Activated CD4-positive, alpha-beta T cell treated with anti-CD3 and anti-CD28 coated beads, Interleukin-2, amount 50 U/mL, for 16 hours (primary cell): ENCODE measurements at places on chromosomes 12 and 14.

DNA sequence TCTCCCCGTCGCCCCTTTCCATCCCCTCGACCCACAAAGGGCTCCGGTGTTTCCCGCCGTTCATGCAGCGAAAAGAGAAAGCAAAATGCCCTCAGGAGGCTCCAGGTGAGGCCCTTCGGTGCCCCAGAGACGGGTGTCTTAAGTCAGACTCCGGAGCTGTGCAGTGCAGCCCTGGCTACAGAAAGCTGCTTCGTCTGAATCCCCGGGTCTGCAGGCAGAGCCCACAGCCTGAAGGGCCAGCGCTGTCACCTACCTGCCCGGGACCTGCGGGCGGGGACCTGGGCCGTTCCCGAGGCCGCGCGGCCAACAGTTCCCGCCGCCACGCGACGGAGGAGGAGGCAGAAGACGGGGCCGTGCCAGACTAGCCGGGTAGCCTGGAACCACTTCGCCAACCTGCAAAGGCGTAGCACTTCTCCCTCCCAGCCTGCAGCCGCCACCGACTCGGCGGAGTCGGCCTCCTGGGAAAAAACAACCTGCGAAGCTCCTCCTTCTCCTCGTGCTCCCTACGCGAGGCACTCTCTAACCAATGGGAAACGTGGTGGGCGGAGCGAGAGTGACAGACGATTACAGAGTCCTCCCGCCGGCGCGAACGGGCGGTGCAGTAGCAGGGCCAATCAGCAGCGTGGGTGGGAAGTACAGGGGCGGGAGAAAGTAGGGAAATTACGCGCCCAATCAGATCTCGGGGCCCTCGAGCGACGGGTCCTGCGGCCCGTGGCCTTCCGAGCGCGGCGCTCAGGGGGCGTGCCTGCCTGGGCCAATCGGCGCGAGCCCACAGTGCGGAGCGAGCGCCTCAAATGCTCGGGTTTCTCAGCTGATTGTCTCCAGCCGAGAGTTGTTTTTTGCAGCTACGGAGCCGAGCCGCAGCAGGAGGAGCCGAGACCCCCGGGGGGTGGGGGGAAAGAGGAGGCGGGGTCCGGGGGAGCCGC, at the start of the genes GPR137C and TXNDC16:
TSS of gene GPR137C (plus strand) at position 774 of the 926 bp plus-strand sequence. CDS start 312 bp downstream, outside the sequence.
TSS of gene TXNDC16 (minus strand) at position 443 of the 926 bp plus-strand sequence. CDS start 8,948 bp downstream, outside the sequence.
- peak; percentile 99 for DNase-seq

GRCh38 chr14:38718519-38718918, 384.5 kb downstream of the SEC23A start:
- DNase-seq = no peak

DNA sequence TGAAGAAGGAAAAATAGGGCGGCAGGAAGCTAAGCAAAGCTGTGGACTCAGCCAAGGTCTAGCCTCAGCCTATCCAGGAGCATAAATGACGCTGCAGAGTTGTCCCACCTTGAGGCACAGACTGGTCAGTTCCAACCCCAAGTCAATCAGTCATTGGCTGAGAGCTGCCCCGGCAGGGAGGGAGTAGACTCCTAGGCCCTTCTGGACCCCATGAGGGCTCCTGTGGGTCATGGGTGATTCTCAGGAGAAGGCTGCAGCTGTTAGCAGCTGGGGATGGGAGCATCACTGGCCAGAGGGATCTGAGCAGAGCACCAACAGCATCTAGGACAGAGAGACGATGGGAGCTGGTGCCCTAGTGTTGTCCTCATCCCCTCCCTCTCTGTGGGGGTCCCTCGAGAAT, 51.8 kb upstream of the ESRRB start:
- no peak for DNase-seq

DNA sequence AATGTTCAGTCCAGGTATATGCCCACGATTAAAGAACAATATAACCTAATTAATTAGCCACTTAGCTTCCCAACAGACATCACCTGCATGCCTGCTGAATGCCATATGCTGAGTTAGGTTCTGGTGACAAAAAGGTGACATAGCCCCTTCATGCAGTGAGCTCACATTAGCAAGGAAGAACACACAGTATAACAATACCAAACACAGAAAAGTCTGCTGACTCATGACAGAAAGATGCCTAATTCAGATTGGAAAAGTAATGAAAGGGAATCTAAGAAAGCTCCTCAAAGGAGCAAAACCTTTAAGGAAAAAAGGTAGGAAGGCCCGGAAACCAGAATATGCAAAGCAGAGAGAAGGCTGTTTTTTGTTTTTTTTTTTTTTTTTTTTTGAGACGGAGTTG, 59.0 kb downstream of the FERMT2 start:
- DNase-seq = no peak

- DNase-seq = no peak
Measured at GRCh38 chr12:82174383-82174782, 183.8 kb downstream of the CCDC59 start.

DNA sequence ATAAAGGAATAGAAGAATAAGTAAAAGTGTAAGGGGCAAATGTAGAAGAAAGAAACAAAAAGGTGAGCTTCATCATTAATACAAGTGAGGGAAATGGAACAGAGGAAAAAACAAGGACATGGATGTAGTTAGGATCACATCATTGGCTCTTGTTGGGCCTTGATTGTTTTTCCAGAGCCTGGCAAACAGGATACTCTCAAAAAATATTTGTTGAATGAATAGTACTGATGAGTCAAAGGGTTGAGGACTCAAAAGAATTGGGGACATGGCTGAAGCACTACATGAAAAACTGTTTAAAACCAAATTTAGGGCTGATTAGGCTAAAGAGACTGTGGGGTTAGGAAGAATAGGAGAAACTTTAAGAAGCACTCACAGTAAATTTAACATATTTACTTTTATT, 11.4 kb upstream of the SRP54 start:
- DNase-seq = no peak

DNA sequence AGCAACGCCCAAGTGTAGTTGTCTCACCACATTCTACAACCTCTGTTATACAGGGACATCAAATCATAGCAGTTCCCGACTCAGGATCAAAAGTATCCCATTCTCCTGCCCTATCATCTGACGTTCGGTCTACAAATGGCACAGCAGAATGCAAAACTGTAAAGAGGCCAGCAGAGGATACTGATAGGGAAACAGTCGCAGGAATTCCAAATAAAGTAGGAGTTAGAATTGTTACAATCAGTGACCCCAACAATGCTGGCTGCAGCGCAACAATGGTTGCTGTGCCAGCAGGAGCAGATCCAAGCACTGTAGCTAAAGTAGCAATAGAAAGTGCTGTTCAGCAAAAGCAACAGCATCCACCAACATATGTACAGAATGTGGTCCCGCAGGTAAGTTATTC, 123.0 kb downstream of the ARID2 start:
- DNase-seq = no peak

DNA sequence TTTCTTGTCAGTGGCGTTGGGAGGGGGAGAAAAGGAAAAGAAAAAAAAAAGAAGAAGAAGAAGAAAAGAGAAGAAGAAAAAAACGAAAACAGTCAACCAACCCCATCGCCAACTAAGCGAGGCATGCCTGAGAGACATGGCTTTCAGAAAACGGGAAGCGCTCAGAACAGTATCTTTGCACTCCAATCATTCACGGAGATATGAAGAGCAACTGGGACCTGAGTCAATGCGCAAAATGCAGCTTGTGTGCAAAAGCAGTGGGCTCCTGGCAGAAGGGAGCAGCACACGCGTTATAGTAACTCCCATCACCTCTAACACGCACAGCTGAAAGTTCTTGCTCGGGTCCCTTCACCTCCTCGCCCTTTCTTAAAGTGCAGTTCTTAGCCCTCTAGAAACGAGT, 1.9 kb downstream of the ASCL1 start:
- DNase-seq = no peak

- no peak for DNase-seq
Measured at GRCh38 chr12:122937622-122938091, 28.6 kb downstream of the ABCB9 start.

GRCh38 chr14:35678403-35679028, 130.6 kb downstream of the RALGAPA1 start:
- no peak for DNase-seq

DNA sequence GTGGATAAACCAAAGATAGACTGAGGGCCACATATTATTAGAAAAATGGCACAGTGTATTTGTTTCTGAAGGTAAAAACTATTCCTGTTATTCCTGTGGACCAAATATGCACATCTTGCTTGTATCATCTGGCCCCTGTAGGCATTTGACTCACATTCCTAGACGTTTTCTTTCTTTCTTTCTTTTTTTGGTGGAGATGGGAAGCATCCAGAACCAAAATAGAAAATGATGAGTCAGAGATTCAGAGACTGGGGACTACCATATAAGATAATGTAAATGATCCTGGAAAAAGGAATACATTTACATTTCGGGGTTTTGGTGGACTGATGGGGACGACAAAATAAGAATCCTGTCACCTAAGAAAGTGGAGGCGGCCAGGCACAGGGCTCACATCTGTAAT, 24.2 kb downstream of the TRIM9 start:
- DNase-seq = no peak

- no peak for DNase-seq
Measured at GRCh38 chr14:103562179-103562428, 353 bp downstream of the BAG5 start.

GRCh38 chr14:32382704-32383103, 53.6 kb downstream of the AKAP6 start:
- no peak for DNase-seq

GRCh38 chr12:1809591-1810190, 10.7 kb upstream of the LRTM2 start:
- DNase-seq = no peak

DNA sequence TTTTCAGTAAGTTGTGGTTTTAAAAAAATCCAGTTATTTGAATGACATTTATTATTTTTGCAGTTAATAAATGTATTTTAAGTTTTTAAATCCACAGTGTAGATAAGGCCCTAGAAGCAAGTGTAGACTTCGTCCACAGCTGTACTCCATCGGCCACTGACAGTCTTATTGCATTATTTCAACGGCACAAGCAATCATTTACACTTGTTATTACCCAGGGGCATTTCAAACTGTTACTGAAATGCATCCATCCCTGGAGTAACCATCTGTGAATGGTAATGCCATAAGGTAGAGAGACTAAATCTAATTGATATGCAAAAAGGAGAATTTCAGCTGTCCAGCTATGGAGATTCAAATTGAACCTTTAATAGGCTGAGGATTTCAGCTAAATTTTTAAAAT, 48.4 kb downstream of the BICD1 start:
- DNase-seq = no peak

DNA sequence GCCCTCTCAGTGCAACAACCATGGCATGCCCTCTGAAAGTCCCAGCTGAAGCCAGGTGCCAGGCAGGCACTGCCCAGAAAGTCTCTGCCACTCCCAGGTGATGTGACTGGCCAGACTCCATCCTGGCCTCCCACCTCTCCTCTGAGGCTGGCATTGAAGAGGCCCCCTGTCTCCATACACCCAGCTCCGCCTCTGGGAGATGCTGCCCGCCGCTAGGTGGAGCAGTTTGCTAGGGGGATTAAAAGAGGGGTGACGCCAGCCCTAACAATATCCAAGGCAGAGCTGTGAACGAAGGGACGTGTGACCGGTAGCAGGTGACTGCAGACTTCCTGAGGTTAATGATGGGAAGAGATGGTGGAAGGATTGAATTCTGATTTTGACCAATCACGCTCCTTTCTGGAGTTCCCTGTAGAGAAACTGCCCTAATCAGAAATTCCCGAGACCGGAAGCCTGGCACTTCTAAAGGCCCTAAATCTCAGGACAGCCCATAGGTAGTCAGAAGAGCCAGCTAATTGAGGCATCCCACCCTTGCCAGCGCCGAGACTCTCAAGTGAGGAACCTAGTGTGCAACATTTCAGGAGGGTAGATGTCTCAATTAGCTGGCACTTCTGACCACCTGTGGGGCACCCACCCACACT, 8.3 kb upstream of the PLEK2 start:
- peak; percentile 48 for DNase-seq

GRCh38 chr12:26746121-26746714, 86.8 kb downstream of the ITPR2 start:
- peak; percentile 23 for DNase-seq

GRCh38 chr12:113812411-113813228, 153.5 kb downstream of the RBM19 start:
- DNase-seq = no peak

- no peak for DNase-seq
Measured at GRCh38 chr12:19432309-19433170, 6.8 kb upstream of the AEBP2 start.

GRCh38 chr12:121388421-121388981, 11.4 kb upstream of the RNF34 start:
- peak; percentile 12 for DNase-seq

GRCh38 chr14:94460631-94461416, 8.2 kb upstream of the SERPINA11 start:
- no peak for DNase-seq

GRCh38 chr12:121926874-121927706, 8.7 kb downstream of the CFAP251 start:
- DNase-seq = no peak

GRCh38 chr12:75539889-75540288, 28.5 kb upstream of the KRR1 start:
- DNase-seq = no peak

GRCh38 chr14:74647061-74647677, 35.1 kb upstream of the LTBP2 start:
- DNase-seq = no peak

- DNase-seq = no peak
Measured at GRCh38 chr12:5262450-5262849, 169.5 kb upstream of the NTF3 start.

- no peak for DNase-seq
Measured at GRCh38 chr12:6226002-6226678, 25.9 kb downstream of the CD9 start.

DNA sequence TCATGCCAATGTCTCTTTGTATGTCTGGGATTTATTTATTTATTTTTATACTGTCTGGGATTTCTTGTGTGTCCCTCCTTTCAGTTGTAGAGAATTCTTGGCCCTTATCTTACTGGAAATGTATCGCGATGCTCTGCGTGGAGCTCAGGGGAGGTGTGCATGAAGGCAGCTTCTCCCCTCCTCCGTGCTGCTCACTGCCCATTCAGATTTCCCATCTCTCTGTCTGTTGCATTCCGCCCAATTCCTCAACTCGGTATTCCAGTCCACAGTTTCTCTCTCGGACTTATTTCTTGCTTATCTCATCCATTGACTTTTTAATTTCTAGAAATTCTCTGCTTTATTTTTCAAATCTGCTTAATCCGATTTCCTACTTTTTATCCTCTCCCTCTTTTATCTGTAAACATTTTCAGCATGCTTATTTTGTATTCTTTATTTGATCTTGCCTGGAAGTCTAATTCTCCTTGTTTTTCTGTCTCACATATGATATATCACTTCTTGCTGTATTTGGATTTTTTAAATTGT, 93.2 kb downstream of the FBXW8 start:
- DNase-seq = no peak

GRCh38 chr12:53751336-53752191, at the start of gene CISTR:
Gene CISTR, minus strand, starts transcription at chr12:53751979.
- DNase-seq = no peak

DNA sequence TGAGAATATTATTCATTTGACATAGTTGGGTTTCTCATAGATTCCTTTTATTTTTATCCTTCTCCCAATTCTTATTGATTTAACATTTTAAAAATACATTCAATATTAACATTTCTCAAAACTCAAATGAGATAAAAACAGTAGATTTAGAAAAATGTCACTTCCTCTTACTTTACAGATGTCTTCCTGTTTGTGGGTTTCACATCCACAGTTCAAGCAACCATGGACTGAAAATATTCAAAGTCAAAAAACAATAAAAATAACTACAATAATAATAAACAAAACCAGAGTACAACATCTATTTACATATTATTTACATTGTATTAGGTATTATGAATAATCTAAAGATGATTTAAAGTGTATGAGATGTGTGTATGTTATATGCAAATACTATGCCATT, 111.3 kb upstream of the SLC16A7 start:
- no peak for DNase-seq
